ENCODE measurements at places on chromosomes 12 and 14.

GRCh38 chr14:92651106-92651757 is 97.2 kb downstream of the LGMN start:
- DNase-seq = no peak

DNA sequence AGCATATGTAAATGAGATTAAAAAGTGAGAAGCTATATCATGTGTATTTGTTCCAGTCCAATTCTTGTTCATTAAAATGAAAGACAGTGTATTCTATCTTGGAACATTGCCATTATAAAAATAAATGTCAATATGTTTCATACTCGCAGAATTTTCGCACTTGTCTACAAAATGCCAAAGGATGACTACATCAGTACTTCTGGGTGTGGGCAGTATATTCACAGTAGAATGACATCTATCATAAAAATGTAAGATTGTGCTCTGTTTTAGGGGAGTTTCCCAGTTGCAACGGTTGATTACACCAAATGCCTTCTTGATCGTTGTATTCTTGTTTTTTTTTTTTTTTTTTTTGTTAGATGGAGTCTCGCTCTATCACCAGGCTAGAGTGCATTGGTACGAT is 292.3 kb upstream of the E2F7 start:
- no peak for DNase-seq

DNA sequence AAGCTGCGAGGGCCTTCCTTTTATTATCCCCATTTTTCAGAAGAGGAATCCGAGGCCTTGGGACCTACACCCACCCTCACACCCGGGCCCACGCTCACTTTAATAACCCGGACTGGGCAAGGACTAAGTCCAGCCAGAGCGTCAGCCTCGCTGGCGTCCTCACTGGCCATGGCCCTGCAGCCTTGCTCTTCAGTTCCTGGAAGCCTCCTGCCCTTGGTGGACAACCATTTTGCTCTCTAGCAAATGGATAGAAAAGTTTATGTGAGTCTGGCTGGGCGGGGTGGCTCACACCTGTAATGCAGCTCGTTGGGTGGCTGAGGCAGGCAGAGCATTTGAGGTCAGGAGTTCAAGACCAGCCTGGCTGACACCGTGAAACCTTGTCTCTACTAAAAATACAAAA is 9.8 kb downstream of the RTL1 start:
- no peak for DNase-seq

GRCh38 chr14:50853891-50854290 is 18.0 kb upstream of the ABHD12B start:
- DNase-seq = no peak
